ENCODE measurements at places on chromosomes 3 and 15. TPM values are rescaled to one million over a fixed set of nuclear protein-coding genes. Genes with fewer than 3 reads are reported as not detected.

ANKRD63 gene
- total RNA-seq = not detected

GRCh38 chr3:69784954-69785514 lies 45.8 kb downstream of the MITF start:
- no peaks in the 10 kb centered on the region for H3K27me3 ChIP-seq
- DNase-seq = peak; percentile 82
- no peaks in the 10 kb centered on the region for H3K36me3 ChIP-seq
- H3K4me3 ChIP-seq = no peak overlapping the region

DNA sequence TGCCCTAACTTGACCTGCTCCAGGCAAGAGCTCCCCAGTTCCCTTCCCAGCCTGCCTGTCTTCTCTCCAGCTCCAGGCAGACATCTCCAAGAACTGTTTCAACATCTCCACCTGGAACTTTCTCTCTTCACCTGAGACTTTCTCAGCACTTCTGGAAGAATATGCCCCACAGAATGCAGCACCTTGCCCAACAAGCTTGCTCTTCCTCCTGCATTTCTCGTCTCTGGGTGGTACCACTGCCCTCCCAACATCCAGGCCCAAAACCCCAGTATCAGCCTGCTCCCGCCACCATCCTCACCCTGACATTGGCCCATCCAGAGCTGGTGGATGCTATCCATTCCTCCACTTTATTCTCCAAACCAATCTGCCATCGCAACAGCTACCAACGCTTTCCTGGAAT lies 8.8 kb downstream of the RFTN1 start:
- peaks cover 13% of the 10 kb centered on the region for H3K4me1 ChIP-seq
- no peaks in the 10 kb centered on the region for H3K27me3 ChIP-seq
- H3K27ac ChIP-seq = no peak overlapping the region
- no peak for DNase-seq

CHRM5 gene
- not detected for total RNA-seq

TNFSF10 gene
- 4.3 TPM for total RNA-seq

DNA sequence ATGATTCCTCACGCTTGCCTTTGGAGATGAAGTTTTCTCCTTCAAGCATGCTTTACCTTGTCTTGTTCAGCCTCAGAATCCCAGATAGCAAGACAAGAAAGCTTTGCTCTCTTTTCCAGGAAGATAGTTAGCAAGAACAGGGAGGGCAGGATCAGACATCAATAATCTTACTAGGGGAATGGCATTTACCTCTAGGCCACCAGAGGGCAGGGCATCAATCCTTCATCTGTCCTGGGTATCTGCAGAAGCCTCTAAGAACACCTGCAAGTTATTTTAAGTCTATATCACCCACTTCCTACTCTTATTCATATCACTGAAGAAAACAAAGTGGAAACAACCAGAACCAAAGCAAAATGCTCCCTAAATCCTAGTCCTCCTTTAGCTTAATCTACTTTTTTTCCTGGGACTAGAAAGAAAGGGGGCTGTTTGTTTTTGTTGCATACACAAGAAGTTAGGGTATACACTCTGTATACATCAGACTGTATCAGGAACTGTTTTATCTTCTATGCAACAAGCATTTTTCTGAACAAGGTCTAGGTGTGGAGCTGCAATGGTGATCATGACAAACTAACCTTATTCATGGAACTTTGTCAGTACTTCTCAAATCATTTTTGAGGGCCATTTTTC lies 862.5 kb downstream of the CADM2 start:
- H3K4me1 ChIP-seq = no peaks in the 10 kb centered on the region
- H3K27ac ChIP-seq = no peak overlapping the region
- no peaks in the 10 kb centered on the region for H3K27me3 ChIP-seq

DNA sequence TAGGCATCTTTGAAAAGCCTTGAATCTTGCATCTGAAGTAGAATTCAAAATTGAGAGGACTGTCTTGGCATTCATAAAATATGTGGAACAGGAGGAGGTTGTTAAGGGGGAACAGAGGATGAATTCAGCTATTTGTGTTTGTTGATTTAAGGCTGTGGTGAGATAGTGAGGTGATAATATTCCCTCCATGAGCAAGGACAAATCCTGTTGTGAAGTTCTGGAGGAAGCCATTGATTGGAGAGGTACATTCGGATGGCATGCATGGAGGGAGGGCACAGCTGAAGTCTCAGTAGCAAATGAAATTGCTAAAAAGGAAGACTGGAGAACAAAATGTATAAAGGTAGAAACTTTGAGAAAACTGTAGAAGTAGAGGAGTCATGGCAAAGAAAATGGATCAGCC lies 443.8 kb downstream of the NLGN1 start:
- H3K27ac ChIP-seq = no peak overlapping the region
- H3K27me3 ChIP-seq = no peaks in the 10 kb centered on the region
- H3K36me3 ChIP-seq = no peaks in the 10 kb centered on the region
- no peak overlapping the region for H3K4me3 ChIP-seq
- no peak for DNase-seq
- H3K4me1 ChIP-seq = no peaks in the 10 kb centered on the region

DNA sequence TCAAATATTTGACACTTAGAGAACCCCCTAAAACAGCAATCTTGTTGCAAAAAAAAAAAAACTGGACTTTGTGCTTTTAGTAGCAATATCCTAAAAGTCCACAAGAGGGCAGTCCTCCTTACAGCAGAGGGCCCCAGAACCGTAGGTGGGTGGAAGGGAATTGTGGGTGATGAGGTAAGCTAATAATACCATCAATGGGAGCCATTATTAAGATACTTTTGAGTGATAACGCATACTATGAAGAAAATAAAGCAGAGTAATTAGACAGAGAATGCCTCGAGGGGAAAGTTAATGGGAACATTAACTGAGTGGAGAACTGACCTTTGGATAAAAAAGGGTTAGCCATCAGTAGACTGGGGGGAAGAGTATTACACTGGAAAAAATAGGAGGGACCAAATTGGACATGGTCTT lies 229.9 kb downstream of the THRB start:
- H3K4me3 ChIP-seq = no peak overlapping the region
- H3K4me1 ChIP-seq = no peaks in the 10 kb centered on the region
- DNase-seq = peak; percentile 64
- no peak overlapping the region for H3K27ac ChIP-seq
